ENCODE measurements at places on chromosomes 3 and 15. TPM values are rescaled to one million over a fixed set of nuclear protein-coding genes. Genes with fewer than 3 reads are reported as not detected.

GRCh38 chr3:32399030-32399620 lies 7.5 kb downstream of the CMTM7 start:
- DNase-seq, result no peak

DNA sequence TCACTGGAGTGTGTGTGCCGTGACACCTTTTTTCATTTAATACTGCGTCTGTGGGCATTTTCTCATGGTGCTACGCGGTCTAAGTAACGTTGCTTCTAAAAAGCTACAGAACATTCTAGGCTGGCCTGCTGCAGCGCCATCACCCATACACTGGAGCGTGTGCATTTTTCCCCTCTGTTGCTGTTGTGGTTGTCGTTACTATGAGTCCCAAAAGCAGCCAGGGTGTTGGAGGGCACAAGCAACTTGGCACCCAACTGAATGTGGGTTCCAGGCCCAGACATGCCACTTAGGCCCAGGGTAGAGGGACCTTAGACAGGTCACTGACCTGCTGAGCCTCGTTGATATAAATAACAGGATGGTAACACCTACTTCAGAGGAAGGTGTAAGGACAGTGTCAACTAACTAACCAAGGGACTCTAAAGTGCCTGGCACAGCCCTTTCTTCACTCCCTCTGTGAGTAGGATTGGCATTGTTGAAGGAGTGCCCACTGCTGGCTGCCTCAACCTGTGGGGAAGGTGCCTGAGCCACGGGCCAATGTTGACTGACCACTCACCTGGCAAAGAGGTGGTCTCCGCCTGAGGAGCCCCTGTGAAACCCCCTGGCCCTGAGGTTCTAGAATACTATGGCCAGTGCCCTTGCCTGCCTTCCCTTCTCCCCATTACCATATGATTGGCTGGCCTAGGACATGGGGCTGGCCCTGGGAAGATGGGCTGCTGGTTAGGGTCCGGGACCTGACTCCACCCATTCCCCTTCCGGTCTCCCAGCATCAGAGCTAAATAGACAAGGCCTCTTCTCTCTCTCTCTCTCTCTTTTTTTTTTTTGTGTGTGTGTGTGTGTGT lies 3.5 kb downstream of the CSK start:
- no peak for DNase-seq

DNA sequence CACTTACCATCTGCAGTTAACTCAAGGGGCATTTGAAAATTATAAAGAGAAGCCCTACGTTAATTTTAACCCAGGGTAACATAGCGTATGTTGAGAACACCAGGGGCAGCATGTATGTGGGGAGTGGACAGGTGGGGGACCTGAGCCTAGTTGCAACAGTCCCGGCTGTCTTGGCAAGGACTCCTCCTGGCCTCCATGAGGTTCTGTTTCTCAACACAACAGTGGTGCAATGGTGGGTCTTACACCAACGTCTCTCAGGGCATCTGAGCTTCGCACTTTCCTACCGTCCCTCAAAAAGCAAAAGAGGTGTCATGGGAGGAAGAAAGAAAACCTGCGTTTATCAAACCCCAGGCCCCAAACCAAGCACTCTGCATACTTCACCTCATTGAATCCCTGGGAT lies 50.6 kb downstream of the MGLL start:
- no peak for DNase-seq

DNA sequence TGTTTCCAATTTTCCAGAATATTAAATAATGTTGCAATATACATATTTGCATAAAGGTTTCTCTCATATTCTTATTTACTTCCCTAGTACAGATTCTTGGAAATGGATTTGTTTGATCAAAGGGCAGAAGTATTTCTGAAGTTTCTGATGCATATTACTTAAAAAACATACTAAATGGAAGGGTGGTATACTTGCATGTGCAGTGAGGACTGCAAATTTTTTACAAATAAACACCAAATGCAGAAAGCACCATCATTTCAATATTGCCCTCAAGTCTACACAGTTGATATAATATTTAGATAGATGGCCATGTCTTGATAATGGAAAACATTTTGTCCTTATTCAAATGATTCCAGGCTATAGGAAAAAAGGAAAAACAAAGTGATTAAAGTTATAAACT lies 12.3 kb downstream of the TM4SF18 start:
- DNase-seq, result no peak

- no peak for DNase-seq
Observed at GRCh38 chr15:60673918-60674558, 195.1 kb upstream of the ICE2 start.

DNA sequence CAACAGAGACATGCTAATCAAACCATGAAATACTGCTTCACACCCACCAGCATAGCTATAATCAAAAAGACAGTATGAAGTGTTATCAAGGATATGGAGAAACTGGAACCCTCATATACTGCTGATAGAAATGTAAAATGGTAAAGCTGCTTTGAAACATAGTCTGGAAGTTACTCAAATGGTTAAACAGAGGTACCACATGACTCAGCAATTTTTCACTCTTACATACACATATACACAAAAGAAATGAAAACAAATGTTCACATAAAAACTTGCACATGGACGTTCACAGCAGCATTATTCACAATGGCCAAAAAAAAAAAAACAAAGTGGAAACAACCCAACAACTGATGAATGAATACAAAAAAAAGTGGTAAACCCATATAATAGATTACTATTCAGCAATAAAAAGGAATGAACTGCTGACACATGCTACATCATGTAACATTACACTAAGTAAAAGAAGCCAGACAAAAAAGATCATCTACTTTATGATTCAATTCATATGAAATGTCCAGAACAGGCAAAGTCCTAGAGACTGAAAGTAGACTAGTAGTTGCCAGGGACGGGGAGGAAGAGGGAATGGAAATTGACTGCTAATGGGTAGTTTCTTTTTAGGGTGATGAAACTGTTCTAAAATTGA lies 23.2 kb downstream of the ZNF148 start:
- DNase-seq, result no peak

DNA sequence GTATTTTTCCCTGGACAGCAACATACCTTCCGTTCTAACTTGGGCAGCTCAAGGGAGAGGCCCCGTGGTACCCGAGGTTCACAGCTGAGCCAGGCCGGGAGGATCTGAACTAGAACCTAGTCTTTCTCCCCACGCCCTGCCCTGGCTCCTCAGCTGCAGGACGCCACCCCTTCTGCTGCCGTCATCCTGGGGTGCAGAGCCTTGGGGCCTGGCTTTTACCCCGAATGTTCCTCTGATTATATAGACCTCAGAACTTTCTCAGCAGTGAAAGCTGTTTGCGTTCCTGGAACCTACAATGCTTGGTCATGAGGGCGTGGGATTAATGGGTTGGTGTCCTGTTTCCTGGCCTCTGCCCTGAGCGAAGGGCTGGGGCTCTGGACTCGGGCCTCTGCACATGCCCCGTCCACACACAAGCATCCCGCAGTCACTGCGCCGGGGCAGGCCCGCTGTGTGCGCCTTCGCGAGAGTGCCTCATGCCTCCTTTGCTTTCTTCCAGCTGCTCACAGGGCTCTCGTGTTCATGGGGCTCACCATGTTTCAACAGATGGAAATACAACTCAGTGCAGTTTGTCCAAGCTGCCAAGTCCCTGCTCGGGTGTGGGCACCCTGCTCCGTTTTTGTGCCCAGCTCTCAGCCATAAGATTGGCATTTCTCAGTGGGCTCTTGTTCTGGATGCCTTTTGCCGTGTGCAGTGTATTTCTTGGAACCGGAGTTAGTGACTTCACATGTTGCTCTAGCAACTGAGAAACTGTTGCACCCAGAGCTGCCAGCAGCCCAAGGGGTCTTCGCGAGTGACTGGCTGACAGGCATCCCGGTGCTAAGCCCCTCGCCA lies 20.4 kb downstream of the SYNM start:
- no peak for DNase-seq

GRCh38 chr3:43755516-43756200 lies 64.9 kb downstream of the ABHD5 start:
- DNase-seq, result no peak

- DNase-seq, result no peak
Observed at GRCh38 chr3:186922790-186923189, 7.5 kb upstream of the ST6GAL1 start.

DNA sequence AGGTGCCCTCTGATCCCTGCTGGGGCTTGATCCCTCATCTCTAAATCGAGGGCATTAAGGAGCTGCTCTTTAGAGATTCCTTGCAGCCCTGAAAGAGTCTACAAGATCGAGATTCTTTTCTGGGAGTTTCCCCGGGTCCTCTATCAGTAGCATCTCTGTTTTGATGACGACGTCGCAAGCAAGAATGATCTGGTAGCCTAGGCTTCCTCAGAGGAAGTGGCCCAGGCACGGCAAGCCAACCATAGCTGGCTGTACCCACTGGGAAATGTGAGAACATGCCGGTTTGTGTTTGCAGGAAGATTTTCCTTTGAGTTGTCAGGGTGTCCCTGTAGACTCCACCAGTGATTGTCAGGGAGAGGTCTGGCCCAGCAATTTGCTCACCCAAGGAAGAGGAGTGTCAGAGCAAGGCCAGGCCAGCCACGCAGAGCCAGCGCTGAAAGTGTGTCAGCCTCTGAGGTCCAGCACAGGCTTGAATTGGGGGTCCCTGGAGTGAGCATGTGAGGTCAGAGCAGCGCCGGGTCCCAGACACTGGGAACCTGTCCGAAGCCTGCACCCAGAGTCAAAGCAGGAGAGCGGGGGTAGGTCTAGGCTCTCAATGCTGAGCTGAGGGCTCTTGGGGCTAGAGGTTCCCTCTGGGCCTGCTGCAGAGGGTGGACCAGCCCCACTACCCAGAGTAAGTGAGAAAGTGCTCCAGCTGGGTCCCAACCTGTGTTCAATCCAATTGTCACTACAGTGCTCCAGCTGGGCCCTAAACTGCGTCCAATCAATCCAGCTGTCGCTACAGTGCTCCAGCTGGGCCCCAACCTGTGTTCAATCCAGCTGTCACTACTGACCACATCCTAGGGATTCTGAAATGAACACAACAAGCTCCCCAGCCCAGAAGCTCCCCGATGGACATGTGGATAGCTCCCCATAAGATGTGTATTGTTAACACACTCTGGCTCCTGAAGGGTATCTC lies 95.7 kb downstream of the CHDH start:
- DNase-seq, result no peak

DNA sequence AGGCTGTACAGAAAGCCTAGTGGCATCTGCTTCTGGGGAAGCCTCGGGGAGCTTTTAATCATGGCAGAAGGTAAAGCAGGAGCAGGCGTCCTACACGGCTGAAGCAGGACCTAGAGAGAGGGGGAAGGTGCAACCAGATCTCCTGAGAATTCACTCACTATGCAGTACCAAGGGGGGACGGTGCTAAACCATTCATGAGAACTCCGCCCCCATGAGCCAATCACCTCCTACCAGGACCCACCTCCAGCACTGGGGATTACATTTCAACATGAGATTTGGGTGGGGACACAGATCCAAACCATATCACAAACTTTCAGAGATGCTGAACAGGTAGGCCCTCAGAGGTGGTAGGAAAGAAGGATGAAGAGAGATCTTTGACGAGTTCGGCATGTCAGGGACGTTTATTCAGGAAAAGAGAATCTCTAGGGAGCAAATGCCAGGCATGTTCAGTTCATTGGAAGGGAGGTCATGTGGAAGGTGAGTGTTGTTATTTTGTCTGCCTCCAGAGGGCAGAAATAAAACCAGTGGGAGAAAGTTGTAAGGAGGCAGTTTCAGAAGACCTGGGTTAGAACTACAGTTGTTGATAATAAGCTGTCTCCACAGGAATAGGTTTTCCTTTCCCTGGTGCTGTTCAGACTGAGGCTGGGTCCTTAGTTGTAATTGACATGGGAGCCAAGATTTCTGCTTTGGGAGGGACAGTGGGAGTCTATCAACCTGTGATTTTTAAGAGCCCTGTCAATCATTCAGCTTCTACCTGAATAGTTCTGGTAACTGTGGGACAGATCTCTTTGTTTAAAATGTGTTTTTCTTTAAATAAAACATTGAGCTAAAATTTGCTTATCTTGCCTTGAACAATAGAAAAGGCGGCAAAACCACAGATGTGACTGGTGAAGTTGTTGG lies 4.3 kb upstream of the FNDC3B start:
- DNase-seq, result no peak

DNA sequence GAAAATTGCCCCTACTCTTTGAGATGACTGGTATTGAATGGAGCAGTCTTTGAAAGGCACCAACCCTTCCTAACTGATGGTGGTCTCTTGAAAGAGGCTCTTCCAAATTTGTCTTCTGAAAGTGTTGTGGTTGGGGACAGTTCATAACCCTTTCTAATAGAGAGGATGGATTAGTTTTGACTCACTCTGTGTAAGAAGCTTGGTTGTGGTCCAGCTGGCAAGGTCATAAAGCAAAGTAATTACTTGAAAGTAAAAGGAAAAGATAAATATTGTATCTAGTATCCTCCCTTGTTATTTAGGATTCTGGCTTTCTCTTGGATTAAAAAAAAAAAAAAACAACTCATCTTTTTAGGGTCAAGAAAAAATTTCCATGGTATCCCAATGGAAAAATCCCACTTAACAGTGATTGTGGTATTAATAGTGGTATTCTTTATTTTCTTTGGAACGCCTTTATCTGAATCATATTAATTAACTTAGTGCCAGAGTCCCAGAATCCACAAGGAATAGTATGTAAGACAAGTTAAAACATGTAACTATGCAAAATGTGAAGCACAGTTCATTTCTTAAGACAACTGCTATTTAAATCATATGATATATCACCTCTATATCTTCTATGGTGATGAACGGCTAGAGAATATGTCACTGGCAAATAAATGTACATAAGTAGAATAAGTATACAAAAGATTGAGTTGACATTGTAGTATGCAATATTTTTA lies 469.3 kb upstream of the CDIN1 start:
- DNase-seq, result no peak

- no peak for DNase-seq
Observed at GRCh38 chr3:133744241-133744640, 2.0 kb upstream of the TF start.

DNA sequence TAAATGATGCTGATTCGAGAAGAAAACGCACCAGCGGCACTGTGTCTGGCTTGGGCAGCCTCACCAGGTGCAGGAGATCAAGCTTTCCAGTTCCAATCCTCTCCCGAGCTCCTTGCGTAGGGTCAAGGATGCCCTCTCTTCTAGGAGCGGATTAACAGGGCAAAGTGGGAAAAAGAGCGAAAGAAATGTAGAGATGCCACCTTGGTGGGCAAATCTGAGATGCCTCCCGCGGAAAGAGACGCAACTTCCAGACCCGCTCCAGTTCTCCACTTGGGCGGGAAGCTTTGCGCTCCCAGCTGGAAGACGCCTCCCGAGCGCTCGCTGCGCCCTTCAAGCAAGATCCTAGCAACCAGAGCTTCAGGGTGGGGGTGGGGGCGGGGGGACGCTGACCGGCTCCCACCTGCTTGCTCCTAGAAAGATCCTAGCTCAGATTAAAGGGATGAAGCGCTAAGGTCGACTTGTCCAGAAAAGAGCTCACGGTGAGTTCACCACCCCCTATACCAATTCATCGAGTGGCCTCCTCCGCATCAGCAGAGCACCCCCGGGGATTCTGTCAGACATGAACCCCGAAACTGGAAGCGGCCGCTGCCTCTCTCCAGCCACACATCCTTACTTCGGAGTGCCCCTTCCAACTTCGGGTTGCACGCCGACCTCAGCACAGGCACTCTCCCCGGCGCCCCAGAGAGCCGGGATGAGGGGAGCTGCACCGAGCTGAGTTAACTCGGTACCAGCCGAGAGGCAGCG lies 769 bp downstream of the TAFA4 start:
- DNase-seq, result no peak

The TMEM39A gene
- 27.0 TPM for total RNA-seq

The TNIK gene
- 5.9 TPM for total RNA-seq

The ARGFX gene
- not detected for total RNA-seq

The NR2E3 gene
- 0.98 TPM for total RNA-seq

Data from vagina (tissue), 2 donors.